ENCODE measurements at places on chromosomes 12 and 14. TPM values are rescaled to one million over a fixed set of nuclear protein-coding genes. Genes with fewer than 3 reads are reported as not detected.

TOMM20L gene
- not detected for total RNA-seq

CAPZA3 gene
- not detected for total RNA-seq

INSM2 gene
- total RNA-seq: not detected

DNA sequence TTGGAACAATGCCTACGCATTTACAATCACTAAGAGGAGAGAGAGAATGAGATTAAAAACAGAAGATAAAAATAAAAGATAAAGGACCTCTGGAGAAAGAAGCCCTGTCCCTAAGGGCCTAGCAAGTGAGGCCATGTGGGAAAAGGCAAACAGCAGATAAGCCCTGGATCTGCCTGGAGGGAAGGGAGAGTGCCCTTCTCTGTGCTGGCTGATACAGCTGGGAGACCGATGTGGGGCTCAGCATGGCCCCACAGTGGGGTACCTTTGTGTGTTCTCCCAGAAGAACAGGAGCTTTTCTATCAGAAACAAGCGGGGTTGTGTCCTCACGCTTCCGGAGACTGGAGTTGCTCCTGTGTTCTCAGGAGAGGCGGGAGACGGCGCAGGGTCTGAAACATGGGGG, 59.9 kb downstream of the TMCC3 start:
- DNase-seq: no peak

DNA sequence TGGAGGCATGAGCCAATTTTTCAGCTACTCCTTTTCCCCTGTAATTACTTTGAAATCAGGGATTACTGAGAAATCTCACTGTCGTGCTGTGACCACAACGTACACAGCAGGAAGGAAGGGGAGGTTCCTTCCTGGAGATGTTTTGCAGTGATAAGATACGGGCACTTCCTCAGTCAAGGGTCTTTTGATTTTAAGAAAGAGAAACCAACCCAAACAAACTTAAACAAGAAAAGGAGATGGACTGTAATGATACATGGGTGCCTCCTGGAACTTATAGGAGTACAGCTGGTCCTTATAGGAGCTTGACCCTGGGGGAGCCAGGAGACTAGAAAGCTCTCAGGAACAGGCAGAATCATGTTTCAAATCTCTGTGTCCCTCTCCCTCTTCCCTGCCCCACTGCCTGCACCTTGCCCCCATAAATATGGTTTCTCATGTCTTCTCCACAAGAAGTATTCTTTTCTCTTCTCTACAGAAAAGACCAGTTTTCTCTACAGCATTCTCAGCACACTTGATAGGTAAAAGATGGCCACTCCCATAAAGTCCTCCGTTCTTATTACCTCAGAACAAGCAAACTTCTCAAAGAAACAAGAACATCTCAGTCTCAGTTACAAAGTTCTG, 281.1 kb upstream of the AMIGO2 start:
- no peak for DNase-seq

GRCh38 chr14:83289896-83290295, 1756.2 kb upstream of the SEL1L start:
- no peak for DNase-seq

DNA sequence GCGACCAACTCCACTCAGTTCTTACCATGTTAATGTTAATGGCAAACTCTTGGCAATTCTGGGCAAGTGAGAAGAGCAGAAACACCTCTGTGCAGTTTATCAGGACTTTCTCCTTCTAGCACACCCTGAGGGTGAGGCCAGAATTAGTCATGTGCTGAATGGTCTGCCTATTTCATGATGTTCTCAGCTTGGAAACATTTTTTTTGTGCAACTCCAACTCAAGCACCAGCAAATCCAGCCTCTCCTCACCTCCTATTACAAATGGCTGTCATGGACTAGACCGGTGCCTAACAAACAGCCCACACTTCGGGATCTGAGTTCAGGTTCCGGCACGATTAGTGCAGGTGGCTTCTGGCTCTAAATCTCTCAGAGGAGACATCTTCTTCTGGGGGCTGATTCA, 246.0 kb downstream of the ZFP36L1 start:
- DNase-seq: peak; percentile 48

DNA sequence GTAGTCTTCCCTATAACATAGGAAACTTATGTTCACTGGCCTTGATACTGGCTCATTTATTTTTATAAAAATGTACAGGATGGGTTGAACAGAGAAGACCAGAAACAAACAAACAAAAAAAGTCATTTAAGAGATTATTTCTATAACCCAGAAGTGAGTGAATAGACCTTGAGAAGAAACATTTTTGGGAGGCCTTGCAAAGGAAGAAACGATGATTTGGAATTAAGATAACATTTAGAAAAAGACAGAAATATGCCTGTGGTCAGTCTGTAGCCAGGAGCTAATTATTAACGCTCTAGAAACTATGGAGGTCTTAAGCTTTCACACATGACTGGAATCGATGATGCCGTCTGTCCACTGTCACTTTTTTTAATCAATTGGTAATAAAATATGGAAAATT, 264.0 kb downstream of the EGLN3 start:
- DNase-seq: no peak

- no peak for DNase-seq
Observed at GRCh38 chr14:28745176-28745575, 21.4 kb upstream of the FOXG1 start.

DNA sequence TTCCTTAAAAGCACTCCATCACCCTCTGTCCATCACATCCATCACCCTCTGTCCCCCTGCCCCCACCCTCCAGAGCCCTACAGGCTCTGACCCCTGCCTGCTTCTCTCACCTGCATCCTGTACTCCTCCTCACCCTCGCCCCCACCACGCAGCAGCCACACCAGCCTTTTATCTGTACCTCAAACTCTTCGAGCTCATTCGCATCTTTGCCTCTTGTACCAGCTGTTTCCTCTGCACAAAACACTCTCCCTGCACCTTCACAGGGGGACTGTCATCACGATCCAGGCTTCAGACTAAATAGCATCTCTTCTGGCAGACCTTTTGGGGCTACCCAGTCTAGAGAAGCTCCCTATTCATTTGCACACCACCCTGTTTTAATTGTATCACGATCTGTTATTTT, 24.1 kb downstream of the TMEM229B start:
- no peak for DNase-seq

DNA sequence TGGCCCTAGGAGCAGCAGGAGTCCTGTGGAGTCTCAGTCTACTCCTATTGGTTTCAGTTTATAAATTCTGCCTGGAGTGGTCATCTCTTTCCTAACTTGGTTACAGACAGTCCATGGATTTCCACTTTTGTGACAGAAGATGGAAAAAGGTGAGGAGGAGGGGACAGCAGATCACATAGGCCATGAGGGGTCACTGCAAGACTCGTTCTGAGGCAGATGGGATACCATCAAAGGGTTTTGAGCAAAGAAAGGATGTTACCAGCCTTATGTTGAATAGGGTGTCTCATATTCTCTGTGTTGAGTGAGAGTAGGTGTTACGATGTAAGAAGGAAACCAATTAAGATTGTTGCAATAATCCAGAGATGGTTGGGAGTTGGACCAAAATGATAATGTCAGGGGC, 15.3 kb downstream of the PDE3A start:
- DNase-seq: no peak

- no peak for DNase-seq
Observed at GRCh38 chr12:130878193-130879185, 6.6 kb downstream of the RAN start.

GRCh38 chr12:44403185-44403584, 472.9 kb downstream of the NELL2 start:
- no peak for DNase-seq

DNA sequence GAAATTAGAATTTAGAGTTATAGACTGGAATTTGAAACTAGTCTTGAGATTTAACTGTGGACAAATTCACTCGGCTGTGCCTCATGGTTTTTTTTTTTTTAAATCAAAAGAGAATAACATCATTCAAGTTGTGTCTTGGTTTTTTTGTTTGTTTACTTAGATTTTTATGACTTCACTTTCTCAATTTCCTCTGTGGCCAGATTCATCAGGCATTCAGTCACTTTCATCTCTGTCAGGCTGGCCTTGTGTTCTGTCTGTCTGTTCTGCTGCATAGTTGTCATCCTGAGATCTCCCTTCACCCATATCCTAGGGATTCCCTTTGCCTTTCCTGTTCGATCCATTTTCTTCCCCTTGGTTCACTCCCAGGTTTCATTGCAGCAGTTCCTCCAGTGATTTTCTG, 10.0 kb downstream of the MARK3 start:
- no peak for DNase-seq

- no peak for DNase-seq
Observed at GRCh38 chr12:49972641-49973360, at the start of gene AQP6. AQP6 (plus strand) TSS chr12:49972947; CDS start chr12:49973174, 227 bp downstream.

DNA sequence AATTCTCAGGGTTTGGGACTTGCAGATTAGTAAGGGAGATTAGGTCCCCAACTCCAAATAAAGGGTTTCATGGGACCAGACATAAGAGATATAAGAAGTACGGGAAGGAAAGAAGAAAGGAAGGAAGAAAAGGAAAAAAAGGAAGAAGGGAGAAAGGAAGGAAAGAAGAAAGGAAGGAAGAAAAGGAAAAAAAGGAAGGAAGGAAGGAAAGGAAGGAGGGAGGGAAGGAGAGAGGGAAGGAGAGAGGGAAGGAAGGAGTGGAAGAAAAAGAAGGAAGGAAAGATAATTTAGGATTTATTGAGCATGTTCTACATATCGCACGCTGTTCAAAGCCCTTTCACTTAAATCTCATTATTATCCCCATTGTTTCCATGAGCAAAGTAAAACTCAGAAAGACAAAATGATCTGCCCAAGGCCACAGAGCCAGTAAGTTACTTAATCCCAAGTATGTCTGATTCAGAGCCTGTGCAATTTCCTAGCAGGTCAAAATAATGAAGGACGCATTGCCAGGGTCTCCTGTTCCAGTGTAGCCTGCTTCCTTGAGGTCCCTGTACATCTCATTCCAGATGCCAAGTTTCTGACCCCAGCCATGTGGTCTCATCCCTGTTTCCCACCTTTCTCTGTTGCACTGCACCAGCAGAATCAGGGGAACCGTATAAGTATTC, 3.9 kb upstream of the HDAC7 start:
- no peak for DNase-seq

DNA sequence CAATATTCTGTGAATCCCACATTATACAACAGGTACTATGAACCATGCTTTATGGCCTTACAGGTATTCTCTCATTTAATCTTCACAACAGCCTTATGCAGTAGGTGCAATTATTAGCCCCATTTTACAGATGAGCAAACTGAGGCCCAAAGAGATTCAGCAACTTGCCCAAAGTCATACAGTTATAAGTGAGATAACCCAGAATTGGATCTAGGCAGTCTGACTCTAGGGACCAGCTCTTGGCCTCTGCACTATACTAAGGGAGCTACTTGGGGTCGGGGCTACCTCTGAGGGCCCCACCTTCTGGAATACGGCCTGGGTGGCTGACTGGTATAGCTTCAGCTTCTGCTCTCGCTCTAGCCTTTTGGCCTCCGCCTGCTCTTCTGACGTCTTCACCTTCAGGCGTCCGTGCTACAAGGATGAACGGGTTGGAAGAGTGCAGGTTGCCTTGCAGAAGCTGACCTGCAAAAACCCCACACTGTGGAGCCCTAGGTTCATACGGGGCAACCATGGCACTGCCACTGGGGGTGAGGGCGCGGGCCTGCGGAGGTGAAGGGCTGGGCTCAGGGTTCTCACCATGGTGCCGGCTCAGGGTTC, 762 bp downstream of the RABGGTA start:
- DNase-seq: no peak

GRCh38 chr12:105995961-105996431, 142.8 kb downstream of the NUAK1 start:
- DNase-seq: no peak

GRCh38 chr14:51283402-51284085, 43.5 kb downstream of the TMX1 start:
- DNase-seq: no peak

DNA sequence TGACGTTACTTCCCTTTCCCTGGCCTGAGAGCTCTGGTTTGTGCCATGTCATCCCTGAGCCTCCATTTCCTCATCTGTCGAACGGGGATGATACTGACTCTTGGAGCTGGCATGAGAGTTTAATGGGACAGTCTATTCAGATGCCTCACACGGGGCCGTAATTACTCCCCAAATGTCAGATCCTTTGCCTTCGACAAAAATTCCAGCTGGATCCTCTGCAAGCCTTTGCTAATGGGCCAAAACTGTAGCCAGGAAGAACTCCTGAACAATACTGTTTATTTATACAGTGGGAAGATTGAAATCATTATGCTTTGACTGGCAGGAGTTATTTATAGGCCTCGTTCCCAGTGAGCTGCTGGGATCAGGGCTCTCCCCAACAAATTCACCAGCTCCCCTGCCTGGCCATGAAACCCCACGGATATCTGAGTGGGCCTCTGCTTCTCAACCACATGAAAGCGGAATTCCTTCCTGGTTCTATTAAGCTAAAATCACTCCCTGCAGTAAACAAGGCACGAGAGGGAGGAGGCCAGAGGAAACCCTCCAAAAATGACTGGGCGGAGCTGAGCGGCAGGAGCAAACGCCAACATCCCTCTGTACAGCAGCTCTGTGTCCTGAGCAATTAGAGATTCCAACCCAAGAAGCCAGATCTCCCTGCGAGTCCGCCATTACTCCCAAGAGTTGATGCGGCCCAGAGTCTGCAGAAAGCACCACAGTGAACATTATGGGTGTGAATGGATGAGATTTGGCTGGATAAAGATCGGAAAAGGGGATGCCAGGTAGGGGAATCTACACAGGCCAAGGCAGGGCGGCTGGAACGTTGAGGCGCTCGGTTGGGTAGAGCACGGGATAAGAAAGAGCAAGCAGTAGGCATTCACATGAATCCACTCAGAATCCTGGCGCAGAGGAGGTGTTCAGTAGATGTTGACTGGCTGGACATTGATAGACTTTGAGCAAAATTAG, 326.1 kb downstream of the BCL11B start:
- peak; percentile 33 for DNase-seq

DNA sequence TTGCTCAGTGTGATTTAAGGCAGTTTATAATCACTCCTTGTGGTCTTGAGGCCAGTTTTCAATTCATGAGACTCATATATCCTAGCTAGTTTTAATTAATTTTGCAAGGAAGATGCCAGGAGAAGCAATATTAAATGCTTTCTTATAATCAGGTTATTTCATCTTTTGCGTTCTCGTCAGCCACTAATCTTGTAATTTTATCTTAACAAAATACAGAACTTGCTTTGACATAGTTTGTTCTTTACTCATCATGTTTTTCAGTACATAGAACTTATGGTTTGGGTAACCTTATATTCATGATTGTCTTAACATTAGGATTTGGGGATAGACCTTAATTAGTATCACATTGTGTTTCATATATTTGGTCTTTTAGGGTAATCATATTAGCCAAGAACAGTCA, 76.0 kb downstream of the LIN52 start:
- DNase-seq: no peak

DNA sequence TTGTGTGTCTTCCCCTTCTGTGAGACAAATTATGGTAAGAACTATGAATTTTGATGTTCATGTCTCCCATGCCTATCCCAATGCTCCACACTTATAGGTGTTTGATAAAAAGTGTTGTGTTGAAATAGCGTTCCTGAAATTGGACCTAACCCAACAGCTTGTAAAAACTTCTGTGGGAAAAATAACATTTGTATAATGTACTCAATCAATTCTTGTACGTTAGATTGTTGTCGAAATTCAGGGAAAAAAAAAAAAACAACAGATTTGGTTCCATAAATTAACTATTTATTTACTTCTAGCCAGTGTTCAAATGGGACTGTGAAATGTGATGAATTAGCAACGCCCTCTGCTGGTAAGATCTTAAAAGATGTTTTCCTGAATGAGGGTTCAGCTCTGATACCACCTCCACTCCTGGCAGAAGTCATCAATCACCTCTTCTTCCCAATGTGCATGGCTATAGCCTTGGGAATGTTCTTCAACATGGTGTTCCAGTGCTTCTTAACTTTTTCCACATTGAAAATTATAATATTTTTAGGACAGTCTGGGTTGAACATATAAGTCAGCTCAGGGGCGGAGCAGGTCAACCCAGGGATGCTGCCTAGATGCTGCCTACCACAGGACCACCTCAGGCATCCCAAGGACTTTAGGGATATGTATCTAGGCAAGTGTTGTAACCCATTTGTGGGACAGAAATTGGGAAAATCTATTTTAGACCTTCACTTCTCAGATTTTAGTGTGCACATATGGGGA, 170.6 kb downstream of the OTOGL start:
- no peak for DNase-seq
